Stomach (tissue), 19 donors: ENCODE measurements at places on chromosomes 16 and 17.

DNA sequence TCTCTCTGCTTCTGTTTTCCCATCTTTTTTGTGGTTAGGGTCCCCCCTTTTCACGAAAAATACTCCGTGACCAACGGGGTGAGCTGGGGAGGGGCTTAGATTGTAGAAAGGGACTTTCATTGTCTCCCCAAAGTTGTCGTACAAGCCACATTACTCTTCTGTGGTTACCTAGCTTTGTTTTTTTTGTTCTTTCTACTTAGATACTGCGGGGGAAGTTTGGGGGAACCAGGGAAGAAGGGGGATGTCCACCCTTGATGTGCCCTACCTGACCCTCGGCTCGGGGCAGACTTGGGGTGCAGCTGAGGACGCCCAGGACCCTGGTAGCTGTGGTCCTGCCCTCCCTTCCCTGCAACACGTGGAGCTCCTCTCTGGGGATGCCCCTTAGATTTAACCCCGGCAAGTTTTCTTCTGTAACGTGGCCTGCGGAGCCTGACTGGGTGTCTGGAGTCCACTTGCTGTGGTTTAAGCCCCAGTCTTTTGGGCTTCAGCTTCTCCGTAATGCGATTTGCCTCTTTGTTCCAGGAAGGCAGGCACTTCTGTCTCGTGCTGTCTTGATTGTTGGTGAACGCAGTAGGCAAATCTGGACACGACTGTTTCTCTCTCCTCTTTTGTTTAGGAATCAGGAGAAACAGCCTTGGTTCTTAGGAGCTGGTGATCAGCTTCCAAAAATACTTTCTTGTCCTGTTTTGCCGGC is 892 bp downstream of the ABCC1 start:
- H3K27me3 ChIP-seq = no peaks in the 10 kb centered on the region
- DNase-seq = peak; percentile 28
- peak overlapping the region; percentile 79 for H3K4me3 ChIP-seq
- no peaks in the 10 kb centered on the region for H3K36me3 ChIP-seq
- peak overlapping the region; percentile 91 for H3K27ac ChIP-seq
- peaks cover 37% of the 10 kb centered on the region for H3K4me1 ChIP-seq

DNA sequence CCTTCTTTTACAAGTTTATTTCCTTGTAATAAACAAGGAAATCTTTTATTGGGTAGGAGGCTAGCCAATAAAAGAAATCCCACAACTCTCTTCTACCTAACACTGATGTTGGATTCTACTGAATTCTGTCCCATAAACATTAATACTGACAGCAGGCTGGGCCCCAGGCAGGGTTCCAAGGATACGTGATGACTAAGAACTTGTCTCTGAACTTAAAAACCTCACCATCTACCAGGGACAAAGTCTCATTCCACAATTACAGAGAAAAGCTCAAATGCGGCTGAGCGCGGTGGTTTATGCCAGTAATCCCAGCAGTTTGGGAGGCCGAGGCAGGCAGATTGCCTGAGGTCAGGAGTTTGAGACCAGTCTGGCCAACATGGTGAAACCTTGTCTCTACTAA is 64.9 kb downstream of the ARHGAP17 start:
- no peak overlapping the region for H3K4me3 ChIP-seq
- H3K27ac ChIP-seq = no peak overlapping the region
- H3K4me1 ChIP-seq = no peaks in the 10 kb centered on the region
- H3K36me3 ChIP-seq = peaks cover 100% of the 10 kb centered on the region

GRCh38 chr17:82403662-82404660 is 14.2 kb upstream of the HEXD start:
- no peak for DNase-seq
- H3K27me3 ChIP-seq = no peaks in the 10 kb centered on the region
- H3K27ac ChIP-seq = no peak overlapping the region
- peaks cover 14% of the 10 kb centered on the region for H3K4me1 ChIP-seq

DNA sequence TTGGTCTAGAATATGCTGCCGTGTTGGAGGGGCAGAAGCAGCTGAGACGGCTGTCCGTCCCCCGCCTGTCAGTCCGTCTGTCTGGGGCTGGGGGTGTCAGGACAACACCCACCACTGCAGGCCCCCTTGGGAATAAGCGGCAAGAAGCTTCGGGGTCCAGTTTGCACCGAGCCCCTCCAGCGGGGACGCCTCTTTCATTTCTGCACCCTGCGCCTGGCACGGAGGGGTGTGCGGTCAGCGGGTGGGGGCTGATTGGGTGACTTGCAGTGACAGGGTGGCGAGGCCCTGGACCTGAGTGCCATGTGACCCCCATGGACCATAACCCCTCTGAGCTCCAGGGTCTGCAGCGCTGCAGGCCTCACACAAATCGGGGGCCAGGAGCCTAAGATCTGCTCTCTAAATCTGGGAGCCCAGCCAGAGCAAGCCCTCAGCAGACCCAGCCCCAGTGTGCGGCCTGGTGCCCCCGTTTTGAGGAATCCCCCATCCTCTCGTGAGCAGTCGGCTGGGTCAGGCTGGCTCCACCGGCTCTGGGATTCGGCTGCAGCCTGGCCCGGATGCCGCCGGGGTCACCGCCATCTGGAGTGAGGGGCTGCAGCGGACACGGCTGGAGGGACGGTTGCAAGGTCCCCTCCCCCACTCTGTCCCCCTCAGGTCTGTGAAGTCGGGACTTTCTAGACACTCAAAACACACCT is 8.3 kb downstream of the CBFA2T3 start:
- no peaks in the 10 kb centered on the region for H3K36me3 ChIP-seq
- DNase-seq = no peak
- H3K27me3 ChIP-seq = peaks cover 73% of the 10 kb centered on the region
- H3K4me1 ChIP-seq = peaks cover 12% of the 10 kb centered on the region
- H3K4me3 ChIP-seq = no peak overlapping the region

GRCh38 chr16:27085182-27085581 is 18.5 kb downstream of the C16orf82 start:
- peaks cover 2% of the 10 kb centered on the region for H3K27me3 ChIP-seq
- no peak overlapping the region for H3K4me3 ChIP-seq
- no peak overlapping the region for H3K27ac ChIP-seq
- H3K36me3 ChIP-seq = no peaks in the 10 kb centered on the region
- H3K4me1 ChIP-seq = no peaks in the 10 kb centered on the region

DNA sequence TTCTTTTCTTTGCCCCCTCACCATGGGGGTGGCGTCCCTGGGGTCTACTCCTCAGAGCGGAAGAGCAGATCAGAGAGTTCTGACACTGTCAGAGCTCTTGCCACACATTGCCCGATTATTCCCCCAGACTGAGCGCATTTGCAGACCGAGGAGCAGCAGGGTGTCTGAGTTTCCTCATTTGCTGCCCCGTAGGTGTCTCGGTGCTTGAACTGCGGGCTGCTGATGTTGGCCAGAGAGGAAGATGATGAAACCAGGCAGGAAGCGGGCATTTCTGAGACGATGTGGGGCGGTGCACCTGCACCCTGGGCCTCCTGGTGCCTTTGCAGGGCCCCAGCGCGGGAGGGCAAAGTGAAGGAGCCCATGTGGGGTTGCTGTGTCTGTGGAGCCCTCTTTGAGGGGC is 55.2 kb downstream of the ARSG start:
- peak overlapping the region; percentile 73 for H3K27ac ChIP-seq
- peaks cover 9% of the 10 kb centered on the region for H3K4me1 ChIP-seq
- DNase-seq = peak; percentile 48
- no peaks in the 10 kb centered on the region for H3K27me3 ChIP-seq
- H3K4me3 ChIP-seq = no peak overlapping the region
- peaks cover 4% of the 10 kb centered on the region for H3K36me3 ChIP-seq

DNA sequence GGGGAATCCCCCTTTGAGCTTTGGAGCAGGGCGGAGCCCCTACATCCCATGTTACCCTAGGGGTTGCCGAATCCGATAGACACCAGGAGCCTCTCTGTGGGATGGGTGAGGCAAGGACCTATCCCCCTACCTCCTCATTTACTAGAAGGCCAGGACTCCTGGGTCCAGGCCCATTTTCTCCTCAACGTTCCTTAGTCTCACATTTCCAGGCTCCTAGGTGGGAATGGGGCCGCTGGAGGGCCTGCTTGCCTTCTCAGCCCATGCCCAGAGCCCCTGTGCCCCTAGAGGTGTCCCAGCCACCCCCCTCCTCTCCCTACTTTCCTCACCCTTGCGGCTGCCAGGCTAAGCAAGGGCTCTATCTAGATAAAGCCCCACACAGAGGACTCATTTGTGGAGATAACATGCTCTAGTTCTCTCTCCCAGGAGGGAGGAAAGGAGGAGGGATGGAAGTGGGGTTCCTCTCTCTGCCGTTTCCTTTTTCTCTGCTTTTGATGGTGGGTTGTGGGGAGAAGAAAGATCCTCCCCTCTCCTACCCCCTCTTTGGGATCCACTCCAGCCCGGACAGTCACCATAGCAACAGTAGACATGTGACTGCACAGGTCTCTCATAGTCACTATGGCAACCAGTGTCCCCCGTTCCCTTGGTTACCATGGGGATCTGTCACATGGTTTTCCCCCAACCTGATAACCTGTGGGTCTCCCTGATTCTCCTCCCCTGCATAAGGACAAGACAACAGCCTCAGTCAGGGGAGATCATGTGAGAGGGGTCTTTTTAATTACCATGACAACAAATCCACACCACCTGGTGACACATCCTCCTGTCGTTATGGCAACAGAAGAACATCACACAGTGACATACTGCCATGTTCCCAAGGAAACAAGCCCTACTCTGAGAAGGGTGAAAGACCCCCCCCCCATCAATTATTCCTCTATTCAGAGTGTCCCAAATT is 5.2 kb downstream of the CACNA1G start:
- peak overlapping the region; percentile 39 for H3K27ac ChIP-seq
- H3K27me3 ChIP-seq = peaks cover 74% of the 10 kb centered on the region
- no peak overlapping the region for H3K4me3 ChIP-seq

- peaks cover 17% of the 10 kb centered on the region for H3K27me3 ChIP-seq
- DNase-seq = no peak
- H3K4me3 ChIP-seq = no peak overlapping the region
- H3K4me1 ChIP-seq = no peaks in the 10 kb centered on the region
- no peaks in the 10 kb centered on the region for H3K36me3 ChIP-seq
Observed at GRCh38 chr17:56577843-56578204, 15.7 kb upstream of the NOG start.

DNA sequence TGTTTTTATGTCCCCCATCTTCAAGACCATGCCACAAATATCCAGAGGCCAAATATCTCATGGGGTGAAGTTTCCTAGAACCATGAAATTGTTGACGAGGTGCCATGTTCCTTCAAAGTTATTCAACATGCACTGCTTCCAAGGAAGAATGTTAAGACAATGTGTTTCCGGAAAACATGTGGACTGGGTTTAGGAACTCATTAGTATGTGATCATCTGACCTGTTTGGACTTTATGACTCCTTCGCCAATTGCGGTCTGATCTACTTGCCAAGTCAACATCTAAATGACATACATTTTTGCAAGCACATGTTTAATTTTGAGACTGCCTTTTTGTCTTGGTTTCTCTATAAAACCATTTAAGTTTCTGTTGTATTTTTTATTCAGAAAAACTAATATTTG is 234.8 kb downstream of the MAF start:
- H3K27me3 ChIP-seq = no peaks in the 10 kb centered on the region
- no peaks in the 10 kb centered on the region for H3K36me3 ChIP-seq
- no peaks in the 10 kb centered on the region for H3K4me1 ChIP-seq
- DNase-seq = no peak
- no peak overlapping the region for H3K27ac ChIP-seq
- H3K4me3 ChIP-seq = no peak overlapping the region

DNA sequence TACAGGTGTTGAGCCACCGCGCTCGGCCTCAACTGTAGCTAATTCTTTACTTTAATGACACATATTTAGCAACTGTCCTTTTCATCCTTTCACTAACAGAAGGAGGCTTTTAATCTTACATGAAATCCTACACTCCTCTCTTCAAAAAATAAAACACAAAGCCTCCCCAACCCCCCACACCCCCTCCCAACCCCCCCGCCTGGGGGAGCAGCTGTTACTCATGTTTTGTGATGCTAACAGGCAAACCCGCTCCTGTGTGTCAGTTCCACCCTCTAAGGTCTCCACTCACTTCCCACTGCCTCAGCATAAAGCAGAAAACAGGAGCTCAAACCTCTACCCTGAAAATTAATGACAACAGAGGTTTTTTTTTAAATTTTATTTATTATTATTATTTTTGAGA is 55.4 kb upstream of the SLC25A19 start:
- DNase-seq = no peak
- no peak overlapping the region for H3K4me3 ChIP-seq
- no peak overlapping the region for H3K27ac ChIP-seq

- peak; percentile 31 for DNase-seq
- peaks cover 14% of the 10 kb centered on the region for H3K36me3 ChIP-seq
- H3K27ac ChIP-seq = no peak overlapping the region
- H3K4me3 ChIP-seq = peak overlapping the region; percentile 49
Observed at GRCh38 chr16:66948134-66948836, 12.8 kb upstream of the CES3 start.

DNA sequence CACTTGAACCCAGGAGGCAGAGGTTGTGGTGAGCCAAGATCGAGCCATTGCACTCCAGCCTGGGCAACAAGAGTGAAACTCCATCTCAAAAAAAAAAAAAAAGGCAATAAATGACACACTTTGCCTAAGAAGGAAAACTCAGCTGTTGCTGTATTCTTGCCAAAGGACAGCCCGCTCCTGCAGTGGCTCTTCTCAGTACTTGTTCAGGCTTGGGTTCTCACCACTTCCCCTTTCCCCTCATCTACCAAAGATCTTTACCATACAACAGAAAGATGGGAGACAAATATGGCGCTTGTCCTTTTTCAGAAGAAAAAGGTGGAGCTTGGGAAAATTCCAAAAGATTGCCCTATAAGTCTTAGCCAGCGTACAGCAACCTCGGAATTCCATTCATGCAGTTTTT is 58.5 kb downstream of the MYH13 start:
- H3K4me3 ChIP-seq = no peak overlapping the region
- H3K27ac ChIP-seq = no peak overlapping the region
- no peak for DNase-seq
- H3K27me3 ChIP-seq = peaks cover 9% of the 10 kb centered on the region

DNA sequence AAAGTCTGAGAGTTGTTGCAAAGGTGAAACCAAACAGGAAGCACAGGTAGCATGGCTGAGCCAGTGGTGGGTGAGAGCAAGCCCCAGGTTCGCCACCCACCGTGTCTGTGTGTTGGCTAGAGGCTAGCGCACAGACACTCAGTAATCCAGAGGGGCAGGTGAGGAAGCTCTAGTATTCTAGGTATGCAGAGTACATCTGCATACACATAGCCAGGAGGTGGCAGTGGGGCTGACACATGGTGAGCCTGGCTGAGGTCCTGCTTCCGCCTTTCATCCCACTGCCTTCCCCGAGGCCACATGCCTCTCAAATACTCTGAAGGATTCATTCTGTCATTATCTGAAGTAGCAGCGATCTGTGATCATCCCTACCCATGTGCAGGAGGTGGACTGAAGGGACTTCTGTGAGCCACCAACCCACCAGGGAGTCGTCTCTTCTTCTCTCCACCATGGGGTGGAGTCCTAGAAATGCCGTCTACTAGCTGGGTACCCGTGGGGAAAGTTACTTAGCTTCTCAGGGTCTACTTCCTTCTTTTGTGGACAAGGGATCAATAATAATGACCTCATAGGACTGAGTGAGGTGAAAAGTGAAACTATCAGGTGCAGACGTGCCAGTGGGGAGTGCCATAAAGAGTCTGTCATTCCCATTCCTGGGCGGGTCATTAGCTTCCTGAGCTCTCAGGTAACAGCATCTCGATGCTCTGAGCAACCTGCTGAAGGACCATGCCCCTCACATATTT is 36.0 kb upstream of the ICAM2 start:
- peak overlapping the region; percentile 56 for H3K27ac ChIP-seq
- no peak overlapping the region for H3K4me3 ChIP-seq
- no peaks in the 10 kb centered on the region for H3K27me3 ChIP-seq
- H3K4me1 ChIP-seq = no peaks in the 10 kb centered on the region
- DNase-seq = peak; percentile 54

GRCh38 chr17:27533874-27534815 is 77.9 kb downstream of the KSR1 start:
- H3K27me3 ChIP-seq = no peaks in the 10 kb centered on the region
- H3K36me3 ChIP-seq = no peaks in the 10 kb centered on the region
- no peak for DNase-seq
- H3K4me1 ChIP-seq = peaks cover 72% of the 10 kb centered on the region
- H3K4me3 ChIP-seq = no peak overlapping the region
